ENCODE measurements at places on chromosomes 4 and X.
A peak's percentile ranks its signal among the peaks of the same experiment; 100 is the strongest.

- no peak for DNase-seq
Observed at GRCh38 chr4:166585491-166585890, 648.8 kb downstream of the SPOCK3 start.

GRCh38 chr4:15963001-15963451, at the start of gene FGFBP2:
TSS of gene FGFBP2 (minus strand) at chr4:15963175. CDS start at chr4:15963129, 46 bp downstream.
- peak; percentile 72 for DNase-seq

- no peak for DNase-seq
Observed at GRCh38 chr4:170089274-170089667, 485 bp downstream of the AADAT start.

DNA sequence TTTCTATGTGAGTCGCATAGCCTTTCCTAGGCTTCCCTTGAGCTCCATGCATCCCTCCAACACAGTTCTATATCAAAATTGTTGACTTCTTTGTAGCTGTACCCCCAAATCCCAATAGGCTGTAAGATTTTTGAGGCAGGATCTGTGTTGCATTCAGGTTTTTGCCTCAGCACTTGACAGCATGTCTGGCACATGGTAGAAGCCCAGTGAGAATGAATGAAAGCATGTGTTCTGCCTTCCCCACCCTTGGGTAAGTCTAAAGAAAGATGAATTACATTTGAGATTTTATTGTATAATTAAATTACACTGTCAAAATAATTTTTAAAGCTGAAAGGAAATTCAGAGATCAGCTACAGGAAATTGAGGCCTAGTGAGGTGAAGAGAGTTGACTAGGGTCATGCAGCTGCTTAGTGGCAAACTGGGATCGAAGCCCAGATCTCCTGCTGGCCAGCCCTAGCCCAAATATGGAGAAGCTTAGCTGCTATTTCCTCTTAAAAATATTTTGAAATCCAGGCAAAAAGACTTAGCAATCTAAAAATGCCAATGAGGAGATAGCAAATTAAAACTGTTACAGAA, 122.5 kb downstream of the SPATA18 start:
- DNase-seq, result no peak

GRCh38 chr4:109434007-109434971, 674 bp downstream of the SEC24B start:
- peak; percentile 56 for DNase-seq

- DNase-seq, result no peak
Observed at GRCh38 chrX:68398291-68398690, 35.0 kb downstream of the OPHN1 start.

- no peak for DNase-seq
Observed at GRCh38 chr4:176844448-176844847, 51.7 kb upstream of the VEGFC start.

- no peak for DNase-seq
Observed at GRCh38 chrX:150217609-150218008, 145.5 kb upstream of the MAMLD1 start.

GRCh38 chr4:11424000-11424399, 4.7 kb downstream of the HS3ST1 start:
- DNase-seq, result no peak

- DNase-seq, result no peak
Observed at GRCh38 chrX:54171527-54172250, 11.4 kb downstream of the FAM120C start.

DNA sequence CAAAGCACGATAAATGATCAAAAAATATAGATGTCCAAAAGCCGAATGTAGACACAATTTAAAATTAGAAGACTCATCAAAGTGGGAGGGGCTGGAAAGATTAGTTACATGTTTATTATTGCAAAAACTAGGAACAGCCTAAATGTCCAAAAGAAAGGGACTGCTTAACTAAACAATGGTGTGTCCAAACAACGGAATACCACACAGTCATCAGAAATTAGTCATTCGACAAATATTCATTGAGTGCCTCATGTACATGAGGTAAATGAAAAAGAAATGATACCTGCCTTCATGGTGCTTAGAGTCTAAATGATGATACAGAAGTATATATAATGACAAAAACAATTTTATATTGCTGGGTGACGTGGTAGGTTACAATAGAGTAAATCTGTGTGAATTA, 139.7 kb downstream of the MAML3 start:
- no peak for DNase-seq
